Breast epithelium (tissue), 4 donors: ENCODE measurements at places on chromosomes 5 and 9.

DNA sequence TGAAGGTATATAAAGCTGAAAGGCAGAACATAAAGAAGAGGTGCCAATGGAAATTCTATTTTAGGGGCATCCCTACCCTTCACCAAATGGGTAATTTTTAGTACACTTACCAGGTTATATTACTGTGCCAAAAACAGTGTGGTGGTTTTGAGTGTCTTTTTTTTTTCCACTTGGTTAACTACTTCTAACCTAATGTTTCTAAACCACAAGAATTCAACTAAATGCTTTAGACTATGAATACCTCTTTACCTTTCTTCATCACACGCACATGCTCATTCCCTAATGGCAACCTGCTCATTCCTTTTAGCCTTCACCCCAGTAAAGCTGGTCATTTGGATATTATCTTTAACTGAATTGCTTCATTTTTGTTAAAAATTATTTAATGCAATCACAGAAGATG lies 215.6 kb downstream of the PIK3R1 start:
- no peak for DNase-seq

GRCh38 chr5:93831449-93831848 lies 90.0 kb upstream of the POU5F2 start:
- no peak for DNase-seq

DNA sequence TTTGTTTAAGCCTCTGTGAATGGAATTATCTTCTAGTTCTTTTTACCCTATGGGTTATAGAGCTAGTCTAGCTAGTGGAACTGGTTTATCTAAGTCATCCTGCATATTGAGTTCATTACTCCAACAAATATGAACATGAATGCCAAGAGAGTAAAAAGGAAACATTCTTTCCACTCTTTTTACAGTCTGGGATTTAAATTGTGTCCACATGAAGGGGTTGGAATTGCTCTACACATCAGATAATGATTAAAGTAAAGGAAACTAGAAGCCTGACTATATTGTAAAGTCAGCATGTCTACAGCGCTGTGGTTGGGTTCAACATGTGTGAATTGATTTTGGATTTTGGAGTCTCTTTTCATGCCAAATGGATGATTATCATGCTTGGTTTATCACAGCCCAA lies 173.1 kb downstream of the CCDC171 start:
- no peak for DNase-seq

GRCh38 chr9:134809292-134809691 lies 71.3 kb upstream of the FCN2 start:
- no peak for DNase-seq

GRCh38 chr9:34079181-34079580 lies 30.5 kb upstream of the UBAP2 start:
- no peak for DNase-seq

DNA sequence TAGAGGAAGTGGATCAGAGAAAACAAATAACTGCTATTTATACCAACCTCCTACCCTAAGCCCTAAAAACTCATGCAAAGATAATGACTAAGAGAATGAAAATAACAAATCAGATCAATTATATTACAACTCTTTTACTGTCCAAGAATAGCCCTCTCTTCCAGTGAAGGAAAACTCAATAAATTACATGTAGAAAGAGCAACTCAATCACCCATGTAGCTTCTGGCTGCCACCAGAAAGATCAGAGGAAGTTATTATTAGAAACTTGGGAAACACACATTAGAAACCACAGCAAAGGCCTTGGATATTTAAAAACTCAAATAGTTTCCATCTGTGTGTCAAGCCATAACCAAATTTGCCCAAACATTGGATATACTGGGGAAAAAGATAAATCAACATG lies 134.0 kb upstream of the TARS1 start:
- no peak for DNase-seq

- no peak for DNase-seq
Observed at GRCh38 chr9:10869687-10870086, 256.9 kb upstream of the PTPRD start.

- no peak for DNase-seq
Observed at GRCh38 chr5:109671136-109671535, 18.6 kb upstream of the MAN2A1 start.

GRCh38 chr9:88746029-88746742 lies 211.2 kb downstream of the NXNL2 start:
- no peak for DNase-seq

DNA sequence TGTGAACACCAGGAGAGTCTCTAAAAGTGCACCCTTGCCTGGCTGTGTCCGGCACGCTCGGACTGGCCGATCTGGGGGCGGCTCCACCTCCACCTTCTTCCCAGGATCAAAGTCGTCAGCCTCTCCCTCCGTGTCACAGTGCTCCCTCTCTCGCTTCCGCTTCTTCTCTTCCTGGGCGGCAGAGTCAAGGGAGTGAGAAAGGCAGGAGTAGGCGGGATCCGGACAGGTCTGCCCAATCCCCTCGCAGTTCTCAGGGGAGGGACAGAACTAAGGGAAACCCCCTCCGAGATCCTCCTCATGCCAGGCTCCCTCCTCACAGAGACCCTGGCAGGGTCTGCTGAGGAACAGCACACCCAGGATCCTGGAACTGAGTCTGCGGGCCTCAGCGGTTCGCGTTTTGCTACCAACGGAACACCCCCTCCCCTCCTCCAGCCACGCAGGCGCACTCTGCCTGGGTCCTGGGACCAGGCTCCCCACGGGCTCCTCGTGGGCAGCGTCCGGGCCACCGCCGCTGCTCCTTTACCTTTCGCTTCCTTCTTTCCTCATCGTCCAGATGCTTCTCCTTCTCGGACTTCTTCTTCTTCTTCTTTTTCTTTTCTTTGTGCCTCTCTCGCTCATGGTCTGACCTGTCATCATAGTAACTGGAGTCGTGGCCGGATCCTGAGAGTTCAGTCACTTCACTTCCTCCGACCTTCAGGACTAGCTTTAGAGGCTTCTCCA lies 1.3 kb downstream of the BRD9 start:
- DNase-seq, result no peak

GRCh38 chr9:31574006-31574765 lies 810.3 kb upstream of the ACO1 start:
- DNase-seq, result no peak

- DNase-seq, result no peak
Observed at GRCh38 chr5:9831823-9832222, 201.7 kb upstream of the TAS2R1 start.

DNA sequence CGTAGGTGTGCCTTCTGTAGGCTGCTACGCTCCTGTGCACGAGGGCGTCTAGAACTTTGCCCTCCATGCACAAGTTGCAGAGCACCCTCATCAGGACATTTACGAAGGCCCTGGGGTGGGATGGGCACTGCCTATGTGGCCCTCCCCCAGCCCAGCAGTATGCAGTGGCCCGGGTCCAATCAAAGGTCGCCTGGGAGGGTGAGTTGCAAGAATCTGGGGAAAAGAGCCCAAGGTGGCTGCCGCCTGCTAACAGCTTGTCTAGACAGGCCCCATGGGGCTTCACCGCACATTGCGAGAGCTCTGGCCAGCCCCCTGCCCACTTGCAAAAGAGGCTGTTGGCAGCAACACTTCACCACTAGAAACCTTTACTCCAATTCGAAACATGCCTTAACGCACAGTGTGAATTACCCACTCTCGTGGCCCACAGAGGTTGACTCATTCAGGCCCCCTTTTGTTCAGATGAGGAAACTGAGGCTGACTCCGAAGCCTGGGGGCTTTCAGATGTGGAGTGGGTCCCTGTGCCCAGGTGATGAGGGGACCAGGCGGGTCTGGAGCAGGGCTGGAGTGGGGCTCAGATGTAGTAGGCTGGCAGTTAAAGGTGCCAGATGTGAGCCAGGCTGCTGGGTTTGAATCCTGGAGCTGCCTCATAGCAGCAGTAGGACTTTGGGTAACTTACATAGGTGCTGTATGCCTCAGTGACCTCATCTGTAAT lies 31.8 kb upstream of the IL17B start:
- no peak for DNase-seq

DNA sequence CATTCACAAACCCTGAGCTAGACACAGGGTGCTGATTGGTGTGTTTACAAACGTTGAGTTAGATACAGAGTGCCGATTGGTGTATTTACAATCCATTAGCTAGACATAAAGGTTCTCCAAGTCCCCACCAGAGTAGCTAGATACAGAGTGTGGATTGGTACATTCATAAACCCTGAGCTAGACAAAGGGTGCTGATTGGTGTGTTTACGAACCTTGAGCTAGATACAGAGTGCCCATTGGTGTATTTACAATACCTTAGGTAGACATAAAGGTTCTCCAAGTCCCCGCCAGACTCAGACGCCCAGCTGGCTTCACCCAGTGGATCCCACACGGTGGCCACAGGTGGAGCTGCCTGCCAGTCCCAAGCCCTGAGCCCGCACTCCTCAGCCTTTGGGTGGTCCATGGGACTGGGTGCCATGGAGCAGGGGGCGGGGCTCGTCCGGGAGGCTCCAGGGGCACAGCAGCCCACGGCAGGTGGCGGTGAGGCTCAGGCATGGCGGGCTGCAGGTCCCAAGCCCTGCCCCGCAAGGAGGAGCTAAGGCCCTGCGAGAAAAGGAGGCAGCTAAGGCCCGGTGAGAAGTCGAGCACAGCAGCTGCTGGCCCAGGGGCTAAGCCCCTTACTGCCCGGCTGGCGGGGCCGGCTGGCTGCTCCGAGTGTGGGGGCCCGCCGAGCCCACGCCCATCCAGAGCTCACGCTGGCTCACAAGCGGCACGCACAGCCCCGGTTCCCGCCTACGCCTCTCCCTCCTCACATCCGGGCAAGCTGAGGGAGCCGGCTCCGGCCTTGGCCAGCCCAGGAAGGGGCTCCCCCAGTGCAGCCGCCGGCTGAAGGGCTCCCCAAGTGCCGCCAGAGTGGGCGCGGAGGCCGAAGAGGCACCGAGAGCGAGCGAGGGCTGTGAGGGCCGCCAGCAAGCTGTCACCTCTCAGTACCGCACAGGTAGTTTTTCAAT lies 1039.2 kb upstream of the CDH9 start:
- no peak for DNase-seq

- no peak for DNase-seq
Observed at GRCh38 chr5:115475788-115476187, 68.8 kb downstream of the FEM1C start.

- DNase-seq, result no peak
Observed at GRCh38 chr5:126852091-126852571, 75.2 kb downstream of the LMNB1 start.

GRCh38 chr5:124654418-124654817 lies 92.0 kb downstream of the ZNF608 start:
- DNase-seq, result no peak

GRCh38 chr5:28737682-28738081 lies 1699.3 kb upstream of the CDH9 start:
- DNase-seq, result no peak

DNA sequence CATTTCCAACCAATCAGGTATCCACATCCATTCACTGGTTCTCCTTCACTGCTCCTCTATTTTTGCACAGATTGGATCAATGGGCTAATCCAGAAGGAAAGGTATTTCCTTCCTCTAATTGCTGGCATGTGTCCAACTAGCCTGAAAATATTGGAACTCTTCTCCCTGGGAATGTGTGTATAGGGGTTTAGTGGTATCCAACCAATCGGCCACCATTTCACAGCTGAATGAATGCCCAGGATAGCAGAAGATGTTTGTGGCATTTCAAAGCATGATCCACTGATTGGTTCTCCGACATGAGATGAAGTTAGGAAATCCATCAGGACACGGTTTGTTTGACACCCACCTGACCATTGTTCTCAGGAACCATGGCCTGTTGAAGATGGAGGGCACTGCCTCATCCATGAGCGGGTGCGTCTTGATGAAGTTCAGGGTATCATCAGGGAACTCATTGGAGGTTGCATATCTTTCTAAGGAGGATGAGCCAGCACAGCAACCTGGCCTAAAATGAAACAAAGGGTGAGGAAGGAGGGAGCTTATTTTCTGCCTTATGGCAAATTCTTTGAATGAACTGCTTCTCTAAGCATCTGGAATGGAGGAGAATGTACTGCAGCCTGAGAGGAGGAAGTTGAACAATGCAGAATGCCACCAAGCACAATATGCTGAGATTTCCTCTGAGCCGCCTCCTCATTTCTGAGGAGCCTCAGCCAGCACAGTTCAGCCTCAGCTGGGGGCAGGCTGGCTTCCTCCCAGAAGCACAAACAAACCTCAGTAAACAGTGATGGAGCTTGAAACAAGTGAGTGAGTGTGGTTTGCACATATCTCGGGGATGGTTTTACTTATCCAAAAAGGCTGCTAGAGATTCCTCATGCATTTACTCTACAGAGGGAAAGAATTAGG lies 94.6 kb downstream of the SEMA6A start:
- DNase-seq, result no peak

DNA sequence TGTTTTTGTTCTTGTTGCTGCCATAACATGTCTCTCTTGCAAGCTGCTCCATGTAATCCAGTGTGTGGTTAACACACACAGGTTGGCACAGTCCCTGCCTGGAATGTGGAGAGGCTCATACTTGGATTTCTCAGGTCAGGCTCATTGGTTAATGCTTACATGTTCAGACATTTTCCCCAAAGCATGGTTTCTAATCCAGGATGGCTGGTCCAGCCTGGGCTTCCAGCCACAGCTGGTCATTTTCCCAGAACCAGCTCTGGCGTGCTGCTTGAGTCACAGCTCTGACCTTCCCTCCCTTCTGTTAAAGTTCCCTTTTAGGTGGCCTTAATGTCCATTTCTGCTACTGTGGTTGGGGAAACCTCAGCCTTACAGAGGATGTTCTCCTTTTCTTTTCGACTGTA lies 294.3 kb downstream of the TAF11L14 start:
- peak; percentile 51 for DNase-seq

- DNase-seq, result no peak
Observed at GRCh38 chr9:78074385-78075291, 43.0 kb upstream of the GNAQ start.

- no peak for DNase-seq
Observed at GRCh38 chr5:78726571-78726970, 78.0 kb upstream of the LHFPL2 start.

- DNase-seq, result no peak
Observed at GRCh38 chr5:25056836-25057235, 412.1 kb upstream of the CDH10 start.

DNA sequence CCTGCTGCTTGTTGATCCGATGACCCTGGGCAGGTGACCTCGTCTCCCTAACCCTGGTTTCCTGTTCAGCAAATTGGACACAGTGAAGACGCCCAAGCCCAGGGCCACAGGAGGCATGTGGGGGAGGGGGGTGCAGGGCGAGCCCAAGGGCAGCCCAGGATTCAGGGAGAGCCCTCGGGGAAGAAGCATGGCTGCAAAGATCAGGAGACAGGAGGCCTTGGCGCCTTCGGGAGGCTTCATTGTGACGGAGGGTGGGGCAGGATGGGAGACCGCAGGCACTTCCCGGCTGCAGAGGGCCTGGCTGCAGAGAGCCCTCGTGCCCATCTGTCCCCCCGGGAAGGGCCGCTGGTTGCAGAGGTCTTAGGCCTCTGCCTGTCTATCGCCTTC lies 6.2 kb downstream of the ASS1 start:
- DNase-seq, result no peak

DNA sequence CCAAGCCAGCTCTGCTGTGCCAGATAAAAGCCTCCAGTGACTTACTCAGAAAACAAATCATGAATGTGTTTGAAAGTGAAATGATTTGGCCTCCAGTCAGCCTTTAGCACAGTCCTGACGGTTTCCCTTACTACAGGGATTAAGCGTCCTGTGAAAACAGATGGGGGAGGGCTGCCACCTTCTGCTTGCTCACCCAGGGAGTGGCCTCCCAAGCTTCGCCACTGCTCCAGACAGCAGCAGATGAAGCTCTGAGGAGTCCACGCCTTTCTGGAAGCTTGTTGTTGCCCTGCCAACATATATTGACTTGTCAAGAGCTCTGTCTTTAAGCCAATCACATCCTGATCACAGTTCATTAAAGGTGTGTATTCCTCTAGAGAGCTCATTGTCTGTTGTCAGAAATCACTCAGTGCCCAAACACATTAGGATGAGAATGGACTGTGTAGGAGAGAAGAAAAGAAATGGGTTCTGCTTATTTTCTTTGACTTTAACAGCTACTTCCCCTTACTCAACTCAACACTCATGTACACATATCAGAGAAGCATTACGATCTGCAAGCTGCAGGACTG lies 4.9 kb upstream of the FYB1 start:
- DNase-seq, result no peak
